ENCODE measurements at places on chromosomes 6 and 20.
A peak's percentile ranks its signal among the peaks of the same experiment; 100 is the strongest.

GRCh38 chr6:113011801-113012200 is 664.7 kb downstream of the RFPL4B start:
- no peak for DNase-seq

- no peak for DNase-seq
Measured at GRCh38 chr6:44034931-44035345, 92.3 kb downstream of the MRPL14 start.

DNA sequence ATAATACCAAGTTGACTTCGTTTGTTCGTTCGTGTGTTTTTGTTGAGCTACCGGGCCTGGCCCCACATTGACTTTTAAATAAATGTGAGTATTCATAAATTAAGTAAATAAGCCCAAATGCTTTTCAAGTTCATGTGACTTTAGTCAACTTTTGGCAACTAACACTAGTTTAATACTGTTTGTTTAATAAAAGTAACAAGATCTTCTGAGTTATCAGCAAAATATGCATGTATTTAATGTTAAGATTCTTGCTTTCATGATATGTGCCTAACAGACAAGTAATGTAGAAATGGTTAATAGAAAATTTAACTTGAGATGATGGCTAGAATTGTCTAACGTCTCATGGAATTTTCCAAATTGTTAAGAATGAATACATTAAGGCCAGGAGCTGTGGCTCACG is 38.7 kb upstream of the ECI2 start:
- no peak for DNase-seq

DNA sequence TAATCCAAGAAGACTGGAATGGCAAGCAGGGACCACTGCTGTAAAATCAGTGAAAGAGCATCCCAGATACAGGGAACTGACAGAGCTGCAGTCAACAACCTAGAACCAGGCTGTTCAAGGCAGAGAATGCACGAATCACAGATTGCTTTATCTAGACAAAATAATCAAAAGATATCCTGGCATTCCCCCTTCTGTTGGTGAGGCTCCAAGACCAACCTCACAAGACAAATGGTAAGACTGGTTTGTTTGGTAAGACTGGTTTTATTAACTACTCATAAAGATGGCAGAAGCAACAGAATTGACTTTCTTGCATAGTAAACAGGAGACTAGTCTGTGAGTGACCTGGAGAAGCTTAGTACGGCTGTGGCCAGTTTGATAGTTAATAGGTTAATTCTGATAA is 88.8 kb upstream of the AHI1 start:
- no peak for DNase-seq

GRCh38 chr6:12101653-12102312 is 89.7 kb downstream of the HIVEP1 start:
- DNase-seq = no peak

DNA sequence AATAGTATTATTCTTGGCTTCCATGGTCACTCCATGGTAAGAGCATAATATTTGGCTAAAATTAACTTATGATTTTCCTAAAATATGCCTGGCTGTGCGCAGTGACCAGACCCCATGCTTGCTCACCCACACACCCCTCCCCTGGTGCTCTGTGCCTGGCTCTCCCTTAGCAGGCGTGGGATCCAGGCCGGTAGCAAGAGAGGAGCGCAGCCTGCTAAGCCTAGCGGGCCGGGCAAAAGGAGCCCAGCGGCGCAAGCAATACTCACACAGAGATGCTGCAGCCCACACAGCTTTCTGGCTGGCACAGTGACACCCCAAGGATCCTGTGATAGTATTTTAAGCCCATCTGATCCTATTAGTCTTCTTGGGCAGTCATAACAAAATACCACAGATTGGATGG is 79.8 kb upstream of the EYS start:
- DNase-seq = no peak

DNA sequence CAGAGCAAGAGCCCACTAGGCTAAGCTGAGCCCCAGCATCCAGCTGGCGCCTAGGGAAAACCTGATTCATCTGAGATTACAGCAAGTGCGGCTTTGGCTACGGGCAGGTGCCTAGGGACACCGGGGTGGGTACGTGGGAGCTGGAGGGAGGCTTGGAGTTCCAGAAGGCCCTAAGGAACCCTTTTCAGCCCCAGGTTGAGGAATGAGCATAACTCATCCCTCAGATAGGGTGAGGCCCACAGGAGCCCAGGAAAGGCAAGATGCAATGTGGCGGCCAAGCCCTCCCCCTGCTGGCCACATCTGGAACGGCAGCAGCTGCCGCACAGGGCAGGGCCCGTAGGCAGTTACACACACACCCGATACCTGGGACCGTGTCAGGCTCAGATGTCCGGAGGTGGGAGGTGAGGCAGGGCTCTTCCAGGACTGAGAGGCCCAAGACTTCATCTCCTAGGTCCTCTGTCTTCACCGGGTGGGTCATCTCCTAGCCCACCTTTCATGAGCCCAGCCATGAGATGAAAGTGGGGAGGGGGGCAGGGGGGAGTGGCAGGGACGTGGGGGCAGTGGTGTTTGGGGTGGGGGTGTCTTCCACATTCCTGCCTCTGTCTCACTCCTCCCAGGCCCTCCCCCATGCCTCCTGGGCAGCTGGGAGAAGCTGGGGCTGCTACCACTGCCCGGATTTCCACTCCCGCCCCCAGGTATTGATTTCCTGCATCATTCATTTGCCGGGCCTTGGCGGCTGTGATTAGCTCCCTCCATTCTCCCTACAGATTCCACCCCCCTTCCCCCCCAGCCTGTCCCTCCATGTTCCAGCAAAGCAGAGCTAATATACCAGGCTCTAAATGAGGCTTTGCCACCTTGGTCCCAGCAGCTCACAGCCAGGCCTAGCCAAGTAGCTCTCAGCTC is 5.5 kb downstream of the MDGA1 start:
- no peak for DNase-seq

GRCh38 chr6:130211691-130212090 is 11.1 kb downstream of the SAMD3 start:
- no peak for DNase-seq

- DNase-seq = no peak
Measured at GRCh38 chr6:113482771-113483170, 374.4 kb upstream of the MARCKS start.

GRCh38 chr6:155383913-155384312 is 69.6 kb upstream of the TFB1M start:
- no peak for DNase-seq

DNA sequence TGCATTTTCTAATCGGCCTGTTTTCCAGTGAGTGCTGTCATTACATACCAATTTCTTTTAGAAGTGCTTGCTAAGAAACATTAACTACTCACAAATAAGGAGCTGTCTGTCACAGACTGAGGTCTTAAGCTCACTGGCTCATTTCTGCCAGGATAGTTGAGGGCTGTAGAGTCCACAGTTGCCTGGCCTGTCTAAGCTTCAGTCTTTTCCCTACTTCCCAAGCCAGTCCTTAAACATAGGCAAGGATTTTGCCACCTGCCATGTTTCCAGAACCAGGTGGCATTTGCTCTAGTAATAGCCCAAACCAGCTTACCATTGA is 84.7 kb downstream of the LINC00237 start:
- DNase-seq = no peak

- no peak for DNase-seq
Measured at GRCh38 chr20:25514747-25515340, 70.5 kb downstream of the NINL start.

DNA sequence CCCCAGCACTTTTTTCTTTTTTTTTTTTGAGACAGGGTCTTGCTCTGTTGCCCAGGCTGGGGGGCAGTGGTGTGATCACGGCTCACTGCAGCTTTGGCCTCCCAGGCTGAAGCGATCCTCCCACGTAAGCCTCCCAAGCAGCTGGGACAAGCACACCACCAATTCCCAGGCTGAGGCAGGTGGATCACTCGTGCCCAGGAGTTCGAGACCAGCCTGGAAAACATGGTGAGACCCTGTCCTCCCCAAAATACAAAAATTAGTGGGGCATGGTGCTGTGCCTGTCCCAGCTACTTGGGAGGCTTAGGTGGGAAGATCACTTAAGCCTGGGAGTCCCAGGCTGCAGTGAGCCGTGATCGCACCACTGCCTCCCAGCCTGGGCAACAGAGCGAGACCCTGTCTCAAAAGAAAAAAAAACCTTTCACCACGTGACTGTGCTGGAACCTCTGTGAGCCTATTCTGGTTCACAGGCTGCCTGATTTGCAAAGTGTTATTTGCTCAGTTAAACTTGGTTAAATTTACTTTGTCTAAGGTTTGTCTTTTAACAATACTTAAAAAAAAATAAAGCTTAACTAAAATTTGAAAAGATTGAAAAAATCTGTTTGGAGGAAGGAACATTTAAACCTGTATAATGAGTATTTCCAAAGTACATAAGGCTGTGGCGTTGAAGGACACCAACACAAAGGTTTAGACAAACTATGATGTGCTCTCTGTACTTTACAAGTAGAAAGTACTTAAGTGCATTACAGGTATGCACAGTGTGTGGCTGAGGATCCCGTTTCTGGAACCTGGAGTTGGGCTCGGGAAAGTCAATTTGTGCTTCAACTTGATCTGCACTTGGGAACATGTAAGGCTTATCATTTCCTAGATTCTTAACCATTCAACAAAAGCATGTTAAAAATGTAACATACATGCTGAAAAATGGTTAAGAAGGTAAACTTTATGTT is 55.0 kb downstream of the PPP1R3G start:
- DNase-seq = no peak

DNA sequence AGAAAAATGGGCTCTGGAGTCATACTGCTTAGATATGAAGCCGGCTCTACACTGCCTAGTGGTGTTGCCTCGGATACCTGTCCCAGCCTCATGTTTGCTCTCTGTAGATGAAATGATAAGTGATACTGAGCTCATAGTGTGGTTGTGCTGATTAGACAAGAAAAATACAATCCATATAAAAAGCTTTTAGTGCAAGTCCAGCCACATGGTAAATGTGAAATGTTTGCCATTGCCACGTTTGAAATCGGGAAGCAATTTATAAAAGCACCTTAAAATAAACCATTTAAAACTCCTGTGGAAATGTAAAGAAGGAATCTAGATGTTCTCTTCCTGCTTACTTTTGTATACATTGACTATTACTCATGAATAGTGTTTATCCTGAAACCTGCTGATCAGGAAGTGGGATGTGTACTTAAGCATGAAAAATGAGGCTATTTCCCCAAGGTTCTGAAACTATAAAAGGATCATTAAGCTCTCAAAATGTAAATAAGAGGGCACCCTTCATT is 13.1 kb upstream of the PBOV1 start:
- peak; percentile 20 for DNase-seq

- no peak for DNase-seq
Measured at GRCh38 chr6:17297271-17298080, 16.3 kb downstream of the RBM24 start.

GRCh38 chr6:150697515-150697914 is 97.8 kb downstream of the PLEKHG1 start:
- no peak for DNase-seq

- no peak for DNase-seq
Measured at GRCh38 chr20:41454250-41454649, 87.6 kb upstream of the EMILIN3 start.

GRCh38 chr6:151109361-151109760 is 130.4 kb upstream of the AKAP12 start:
- DNase-seq = no peak

DNA sequence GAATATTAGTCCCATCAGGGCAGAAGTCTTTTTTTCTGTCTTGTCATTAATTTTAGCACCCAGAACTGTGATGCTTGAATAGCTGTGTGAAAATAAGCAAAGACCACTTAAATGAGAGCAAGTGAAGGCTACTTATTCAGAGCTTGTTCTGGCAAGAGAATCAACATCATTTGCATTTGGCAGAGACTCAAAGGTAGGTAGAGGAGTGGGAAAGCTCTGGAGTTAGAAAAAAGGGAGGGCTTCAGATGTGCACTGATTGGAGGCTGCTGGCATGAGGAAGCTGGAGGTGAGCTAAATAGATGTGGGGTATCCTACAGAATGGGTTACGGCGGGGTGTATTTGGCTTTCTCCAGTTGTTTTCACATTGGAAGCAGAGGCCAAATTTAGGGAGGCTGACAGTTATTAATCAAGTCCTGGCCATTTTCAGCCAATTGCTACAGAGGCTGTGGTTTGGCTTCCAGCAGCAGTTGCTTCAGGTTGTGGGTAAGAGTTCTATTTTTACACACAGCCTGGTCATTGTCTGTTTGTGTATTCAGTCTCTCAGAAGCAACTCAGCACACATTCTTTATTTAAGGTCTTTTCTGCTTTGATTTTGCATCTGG is 254.3 kb downstream of the BTBD3 start:
- peak; percentile 42 for DNase-seq

DNA sequence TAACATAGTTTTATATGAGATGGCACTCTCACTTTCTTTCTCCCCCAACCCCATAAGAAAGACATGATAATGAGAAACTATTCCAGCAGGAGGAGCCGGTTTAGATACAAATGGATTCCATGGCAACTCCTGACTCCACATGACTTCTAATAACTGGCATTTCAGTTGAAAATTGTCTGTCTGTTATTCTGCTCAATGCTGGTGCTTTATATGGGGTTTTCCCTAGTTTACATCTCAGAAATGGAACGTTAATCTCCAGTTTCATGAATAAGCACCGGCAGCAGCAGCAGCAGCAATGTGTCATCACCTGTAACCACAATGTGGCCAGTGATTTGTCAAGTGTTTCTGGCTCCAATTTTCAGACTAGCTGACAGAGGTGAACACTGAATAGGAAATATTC is 8.0 kb upstream of the SIM1 start:
- no peak for DNase-seq

DNA sequence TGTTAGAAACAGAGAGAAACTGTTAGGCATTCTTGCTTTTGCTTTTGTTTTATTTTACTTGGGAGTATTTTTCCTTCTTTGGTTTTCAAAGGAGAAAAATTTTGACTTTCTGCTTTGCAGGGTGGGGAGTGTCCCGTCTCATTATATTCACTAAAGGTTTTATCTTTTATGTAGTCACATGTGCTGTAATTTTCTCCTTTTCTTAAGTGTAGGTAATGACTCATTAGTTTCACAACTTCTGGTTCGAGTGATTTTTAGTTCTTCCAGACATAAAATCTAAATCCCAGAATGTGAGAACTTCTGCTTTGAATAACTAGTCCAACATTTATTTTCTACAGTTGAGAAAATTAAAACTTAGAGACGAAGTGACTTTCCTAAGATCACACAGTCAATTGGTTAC is 37.7 kb downstream of the ADGRF1 start:
- no peak for DNase-seq

GRCh38 chr20:13392391-13392790 is 171.3 kb downstream of the ISM1 start:
- no peak for DNase-seq

GRCh38 chr6:12030993-12031550 is 19.0 kb downstream of the HIVEP1 start:
- DNase-seq = no peak

GRCh38 chr6:14545496-14545895 is 427.9 kb downstream of the CD83 start:
- DNase-seq = no peak

- no peak for DNase-seq
Measured at GRCh38 chr6:31171931-31172905, 1.7 kb upstream of the POU5F1 start.

GRCh38 chr6:40485795-40486194 is 101.4 kb downstream of the LRFN2 start:
- DNase-seq = no peak

- DNase-seq = no peak
Measured at GRCh38 chr6:40394381-40394780, 192.8 kb downstream of the LRFN2 start.

GRCh38 chr20:11437090-11437489 is 480.6 kb upstream of the BTBD3 start:
- no peak for DNase-seq
